ENCODE measurements at places on chromosomes 2 and 18.
A peak's percentile ranks its signal among the peaks of the same experiment; 100 is the strongest.

GRCh38 chr18:45880876-45881558 lies 55.5 kb downstream of the SIGLEC15 start:
- DNase-seq, result no peak

DNA sequence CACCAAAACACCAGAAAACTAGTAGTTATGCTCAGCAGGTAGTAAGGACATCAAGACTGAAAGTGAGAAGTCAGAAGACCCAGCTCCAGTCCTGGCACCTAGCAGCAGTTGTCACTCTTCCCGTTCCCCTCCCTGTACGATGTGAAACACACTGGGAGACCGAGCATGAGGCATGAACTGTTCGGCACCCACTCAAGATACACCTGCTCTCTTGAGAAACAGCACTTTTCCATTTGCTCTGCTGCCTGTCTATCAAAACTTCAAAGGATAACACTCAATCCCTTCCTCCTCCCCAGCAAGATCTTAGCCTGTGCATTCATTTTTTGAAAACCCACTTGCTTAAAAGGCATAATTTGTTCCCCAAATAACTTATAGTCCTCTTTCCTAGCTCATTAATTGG lies 123.9 kb downstream of the PLEKHM3 start:
- no peak for DNase-seq

- no peak for DNase-seq
Measured at GRCh38 chr2:189347540-189347939, 93.7 kb upstream of the WDR75 start.

DNA sequence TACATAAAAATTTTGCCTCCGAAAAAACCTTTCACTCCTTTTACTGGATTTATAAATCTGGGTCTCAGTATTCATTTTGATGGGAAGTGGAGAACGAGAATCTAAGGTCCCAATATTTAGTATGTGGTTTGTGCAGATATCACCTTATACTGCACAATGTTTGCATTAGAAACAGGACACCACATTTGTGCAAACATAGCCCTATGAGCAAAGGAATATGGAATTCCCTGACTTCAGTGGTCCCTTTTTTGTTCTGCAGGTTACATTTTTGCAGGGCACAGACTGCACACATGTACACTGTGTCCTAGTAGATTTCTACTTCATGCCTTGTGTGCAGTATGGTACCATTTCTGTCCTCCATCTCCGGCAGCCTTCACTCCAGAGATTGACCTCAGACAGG lies 130.0 kb downstream of the CDH19 start:
- no peak for DNase-seq

DNA sequence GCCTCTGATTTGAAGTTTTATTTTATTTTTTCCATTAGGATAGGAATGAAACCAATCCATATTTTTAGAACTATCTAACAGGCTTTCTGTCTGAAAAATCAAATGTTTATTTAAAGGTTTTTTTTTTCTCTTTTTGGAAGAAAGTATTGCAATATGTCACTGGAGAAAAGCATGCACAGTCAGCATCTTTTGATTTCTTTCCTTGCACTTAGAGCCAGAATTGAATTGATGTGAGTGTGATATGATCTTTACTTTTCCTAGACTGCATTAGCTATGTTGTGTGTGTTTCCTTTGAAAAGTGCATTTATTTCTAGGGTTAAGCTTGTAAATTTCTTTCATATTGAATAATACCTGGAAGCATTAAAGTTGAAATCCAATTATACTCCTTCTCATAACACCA lies 87.6 kb downstream of the ASXL3 start:
- no peak for DNase-seq

GRCh38 chr2:137677466-137677865 lies 286.8 kb upstream of the HNMT start:
- no peak for DNase-seq

DNA sequence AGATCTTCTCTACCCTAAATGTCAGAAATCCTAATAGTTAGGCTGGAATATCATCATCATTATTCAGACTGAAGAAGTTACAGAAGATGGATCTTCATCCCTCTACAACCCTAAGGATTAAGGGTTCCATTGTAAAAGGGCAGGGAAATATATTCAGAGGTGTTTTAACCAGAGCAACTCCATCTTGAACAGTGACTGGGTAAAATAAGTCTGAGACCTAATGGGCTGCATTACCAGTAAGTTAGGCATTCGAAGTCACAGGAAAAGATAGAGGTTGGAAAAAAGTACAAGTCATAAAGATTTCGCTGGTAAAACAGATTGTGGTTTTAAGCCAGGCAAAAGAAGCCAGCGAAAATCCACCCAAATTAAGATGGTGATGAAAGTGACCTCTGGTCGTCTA lies 968.7 kb downstream of the CNTNAP5 start:
- no peak for DNase-seq

GRCh38 chr2:190139371-190139770 lies 76.8 kb upstream of the MSTN start:
- DNase-seq, result no peak

GRCh38 chr18:5060543-5060942 lies 136.5 kb downstream of the AKAIN1 start:
- DNase-seq, result no peak

DNA sequence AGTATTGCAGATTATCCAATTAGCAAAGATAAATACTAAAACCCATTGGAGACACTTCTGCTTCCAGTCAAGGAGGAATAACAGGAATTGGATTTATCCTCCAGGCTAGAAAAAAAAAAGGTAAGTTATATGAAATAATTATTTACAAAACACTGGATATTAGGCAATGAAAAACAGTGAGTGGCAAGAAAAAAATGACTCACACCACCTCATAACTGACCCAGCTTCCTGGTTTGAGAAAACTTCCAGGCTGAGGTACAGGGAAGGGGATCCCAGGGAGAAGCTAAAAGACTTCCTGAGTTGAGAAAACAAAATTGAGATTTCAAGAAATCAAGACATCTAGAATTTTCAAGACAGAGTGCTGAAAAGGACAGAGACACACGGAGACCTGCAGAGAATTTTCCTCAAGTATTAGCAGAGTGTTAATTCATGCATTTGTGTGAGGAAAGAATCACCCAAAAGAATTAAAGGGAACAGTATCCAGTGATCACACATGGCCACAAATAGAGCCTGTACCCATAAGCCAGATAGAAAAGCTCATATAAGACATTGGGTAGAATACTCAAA lies 17.4 kb downstream of the SRD5A2 start:
- DNase-seq, result no peak

DNA sequence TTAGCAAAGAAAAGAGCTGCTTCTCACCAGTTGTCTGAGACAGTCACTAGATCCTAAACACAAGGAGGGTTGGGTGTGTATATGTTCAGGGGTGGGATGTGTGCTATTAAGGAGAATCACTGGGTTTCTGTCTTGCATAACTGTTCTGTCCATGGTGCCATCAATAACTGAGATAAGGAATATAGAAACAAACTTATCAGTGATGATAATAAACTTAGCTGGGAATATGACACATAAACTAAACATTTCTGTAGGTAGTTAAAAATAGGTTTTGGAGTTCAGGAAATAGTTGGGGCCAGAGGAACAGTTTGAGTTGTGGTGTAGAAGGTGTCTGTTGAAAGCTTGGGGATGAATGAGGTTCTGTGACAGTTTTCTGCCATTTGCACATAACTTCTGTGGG lies 17.4 kb downstream of the NAPG start:
- DNase-seq, result no peak

DNA sequence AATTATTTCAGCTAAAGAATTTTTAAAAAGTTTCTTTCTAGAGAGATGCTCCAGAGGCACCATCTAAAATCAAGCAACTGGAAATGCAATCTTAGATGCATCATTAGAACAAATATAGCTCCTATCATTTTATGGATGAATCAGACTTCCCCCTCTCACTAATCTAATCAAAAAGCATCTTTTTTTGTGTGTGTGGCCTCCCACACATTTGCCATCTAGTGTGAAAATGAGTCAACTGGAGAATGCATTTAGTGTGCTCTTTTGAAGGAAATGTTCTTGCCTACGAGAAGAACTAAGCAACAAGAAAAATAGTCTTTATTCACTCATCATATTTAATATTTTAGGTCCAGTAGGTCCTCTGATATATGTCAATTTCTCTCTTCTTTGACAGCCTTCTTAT lies 39.5 kb upstream of the FIGN start:
- DNase-seq, result no peak

DNA sequence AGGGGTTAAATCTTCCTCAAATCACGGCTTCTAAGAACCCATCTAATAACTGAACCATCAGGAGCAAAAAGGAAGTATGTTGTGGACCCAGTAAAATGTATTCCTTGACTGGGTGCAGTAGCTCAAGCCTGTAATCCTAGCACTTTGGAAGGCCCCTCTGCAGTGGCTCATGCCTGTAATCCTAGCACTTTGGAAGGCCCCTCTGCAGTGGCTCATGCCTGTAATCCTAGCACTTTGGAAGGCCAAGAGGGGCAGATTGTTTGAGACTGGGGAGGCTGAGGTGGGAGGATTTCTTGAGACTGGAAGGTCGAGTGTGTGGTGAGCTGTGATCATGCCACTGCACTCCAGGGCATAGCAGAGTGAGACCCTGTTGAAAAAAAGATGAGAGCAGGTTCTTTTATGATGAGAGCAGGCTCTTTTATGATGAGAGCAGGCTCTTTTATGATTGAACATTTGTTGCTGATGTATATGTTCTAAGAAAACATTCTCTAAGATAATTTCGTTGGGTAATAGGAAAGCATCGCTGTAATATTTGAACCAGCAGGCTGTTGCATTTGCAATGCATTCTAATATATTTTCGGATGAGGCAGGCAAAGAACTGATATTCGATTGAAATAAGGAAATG lies 3.5 kb upstream of the PARD6G start:
- DNase-seq, result no peak

- DNase-seq, result no peak
Measured at GRCh38 chr2:69669666-69670065, 26.1 kb upstream of the AAK1 start.

GRCh38 chr2:18980786-18981430 lies 377.5 kb downstream of the OSR1 start:
- DNase-seq, result no peak

GRCh38 chr18:7317804-7318231 lies 86.9 kb downstream of the LRRC30 start:
- DNase-seq, result no peak

- no peak for DNase-seq
Measured at GRCh38 chr2:117935456-117935855, 78.4 kb downstream of the CCDC93 start.

- no peak for DNase-seq
Measured at GRCh38 chr2:223644136-223644535, 42.0 kb upstream of the SCG2 start.

DNA sequence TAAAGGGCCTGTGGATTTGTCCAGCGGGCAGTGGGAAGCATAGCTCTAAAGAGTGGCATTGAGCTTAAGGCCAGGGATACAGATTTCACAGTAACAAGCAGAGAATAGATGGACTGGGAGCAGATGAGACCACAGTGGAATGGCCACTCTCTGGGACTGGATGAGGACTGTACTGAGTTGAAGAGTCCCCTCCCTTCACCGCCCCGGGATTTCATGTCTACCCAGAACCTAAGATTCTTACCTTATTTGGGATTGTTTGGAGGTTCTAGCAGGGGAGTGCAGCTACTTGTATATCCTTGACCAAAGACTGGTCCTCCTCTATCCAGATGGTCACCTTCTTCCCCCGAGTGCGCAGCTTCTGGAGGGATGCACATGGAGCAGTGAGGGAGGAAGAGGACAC lies 28.0 kb upstream of the EFEMP1 start:
- DNase-seq, result no peak

- DNase-seq, result peak; percentile 26
Measured at GRCh38 chr2:221420245-221420644, 151.9 kb downstream of the EPHA4 start.

GRCh38 chr2:229852565-229852964 lies 69.2 kb downstream of the TRIP12 start:
- peak; percentile 71 for DNase-seq

- DNase-seq, result no peak
Measured at GRCh38 chr18:75203416-75204268, 5.3 kb downstream of the PTGR3 start.

- no peak for DNase-seq
Measured at GRCh38 chr2:164622338-164623106, 1.2 kb upstream of the GRB14 start.

DNA sequence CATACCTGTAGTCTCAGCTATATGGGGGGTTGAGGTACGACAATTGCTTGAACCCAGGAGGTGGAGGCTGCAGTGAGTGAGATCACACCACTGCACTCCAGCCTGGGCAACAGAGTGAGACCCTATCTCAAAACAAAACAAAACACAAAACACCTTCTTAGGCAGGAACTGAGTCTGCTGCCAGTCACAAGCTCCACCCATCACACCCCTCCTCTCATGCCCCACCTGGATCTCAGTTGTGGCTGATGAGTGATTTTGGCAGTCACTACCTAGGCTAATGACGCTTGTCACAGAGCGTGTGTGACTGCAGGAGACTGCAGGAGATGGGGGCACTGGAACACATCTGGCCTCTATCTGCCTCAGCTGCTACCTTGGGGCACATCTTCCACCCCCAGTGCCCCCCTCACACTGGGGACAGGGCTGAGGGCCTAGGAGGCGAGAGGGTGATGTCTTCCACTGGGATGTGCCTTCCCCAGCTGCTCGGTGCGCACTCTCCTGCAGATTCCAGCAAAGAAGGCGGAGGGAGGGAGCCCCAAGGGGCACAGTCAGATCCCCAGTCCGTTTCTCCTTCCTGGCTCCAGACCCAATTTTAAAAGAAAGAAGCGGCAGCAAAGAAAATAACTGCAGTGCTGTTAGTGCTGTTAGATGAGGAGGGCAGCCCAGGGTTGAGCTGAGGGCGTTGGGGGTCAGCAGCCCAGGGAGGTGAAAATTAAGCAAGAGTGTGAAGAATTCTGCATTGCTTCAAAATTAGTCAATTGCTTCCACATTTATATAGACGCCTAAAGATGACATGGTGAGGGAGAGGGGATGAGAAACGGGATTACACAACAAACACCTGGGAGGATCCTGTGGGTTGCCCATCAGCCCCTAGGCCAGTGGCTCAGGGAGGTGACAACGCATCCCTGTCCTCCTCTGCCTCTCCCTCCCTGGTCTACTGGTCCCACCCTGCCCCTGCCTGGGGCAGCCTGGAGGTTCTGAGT lies 143.6 kb upstream of the HAAO start:
- no peak for DNase-seq

GRCh38 chr2:73704285-73704684 lies 32.9 kb downstream of the TPRKB start:
- DNase-seq, result no peak

DNA sequence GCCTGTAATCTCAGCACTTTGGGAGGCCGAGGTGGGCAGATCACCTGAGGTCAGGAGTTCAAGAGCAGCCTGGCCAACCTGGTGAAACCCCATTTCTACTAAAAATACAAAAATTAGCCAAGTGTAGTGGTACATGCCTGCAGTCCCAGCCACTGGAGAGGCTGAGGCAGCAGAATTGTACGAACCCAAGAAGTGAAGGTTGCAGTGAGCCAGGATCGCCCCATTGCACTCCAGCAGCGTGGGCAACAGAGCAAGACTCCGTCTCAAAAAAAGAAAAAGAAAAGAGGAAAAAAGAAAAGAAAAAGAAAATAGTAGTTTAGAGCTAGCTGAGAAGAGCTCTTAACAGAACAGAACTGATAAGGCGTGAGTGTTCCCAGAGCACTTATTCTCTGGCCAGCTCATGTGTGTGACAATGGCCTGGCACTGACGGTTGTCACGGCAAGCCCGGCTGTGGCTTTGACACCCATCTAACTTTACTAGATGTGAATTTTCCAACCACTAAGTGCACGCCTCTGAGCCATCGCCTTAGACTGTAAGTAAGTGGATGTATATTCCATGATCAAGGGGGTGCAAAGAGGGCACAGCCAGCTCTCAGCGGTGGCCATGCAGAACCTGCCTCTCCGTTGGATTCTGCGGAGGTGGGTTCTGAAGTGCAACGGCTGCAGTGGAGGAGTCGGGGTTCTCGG lies 80.0 kb downstream of the ZNF516 start:
- DNase-seq, result no peak
